ENCODE measurements at places on chromosomes 13 and 19. TPM values are rescaled to one million over a fixed set of nuclear protein-coding genes. Genes with fewer than 3 reads are reported as not detected.

TSHZ3 gene
- polyA plus RNA-seq = 6.8 TPM

ZNF285 gene
- 5.4 TPM for polyA plus RNA-seq

FIZ1 gene
- 8.5 TPM for polyA plus RNA-seq

BCKDHA gene
- 53.1 TPM for polyA plus RNA-seq

LRRC63 gene
- 7.0 TPM for polyA plus RNA-seq

SLC17A7 gene
- 3.2 TPM for polyA plus RNA-seq

ZNF304 gene
- polyA plus RNA-seq = 9.5 TPM

MAP1S gene
- polyA plus RNA-seq = 123 TPM

ZNF442 gene
- 1.3 TPM for polyA plus RNA-seq

NLRP11 gene
- polyA plus RNA-seq = 2.3 TPM

PRSS57 gene
- polyA plus RNA-seq = not detected

AZU1 gene
- polyA plus RNA-seq = 1.4 TPM

FAAP24 gene
- polyA plus RNA-seq = 15.8 TPM

ZNF554 gene
- 6.9 TPM for polyA plus RNA-seq

IQCN gene
- 88.1 TPM for polyA plus RNA-seq

OLFM4 gene
- polyA plus RNA-seq = 4.8 TPM

LILRB5 gene
- polyA plus RNA-seq = 8.7 TPM

GIPR gene
- polyA plus RNA-seq = 0.50 TPM

ZNF160 gene
- polyA plus RNA-seq = 30.1 TPM

BORA gene
- polyA plus RNA-seq = 6.0 TPM

TMC4 gene
- 4.1 TPM for polyA plus RNA-seq

SIAH3 gene
- 0.36 TPM for polyA plus RNA-seq

PALM gene
- 46.4 TPM for polyA plus RNA-seq

SULT2B1 gene
- polyA plus RNA-seq = 1.0 TPM

CD320 gene
- 88.3 TPM for polyA plus RNA-seq

CLIP3 gene
- polyA plus RNA-seq = 18.2 TPM

SMIM24 gene
- 10.1 TPM for polyA plus RNA-seq

CGB5 gene
- polyA plus RNA-seq = not detected

PSG6 gene
- polyA plus RNA-seq = not detected

FUT6 gene
- polyA plus RNA-seq = 0.84 TPM

ZNF813 gene
- polyA plus RNA-seq = 2.0 TPM

BRCA2 gene
- 4.9 TPM for polyA plus RNA-seq

LRFN3 gene
- polyA plus RNA-seq = 12.7 TPM

COL4A2 gene
- polyA plus RNA-seq = 69.1 TPM

PVR gene
- polyA plus RNA-seq = 31.9 TPM

SGCG gene
- polyA plus RNA-seq = 2.2 TPM

PSG11 gene
- polyA plus RNA-seq = not detected

RFPL4A gene
- polyA plus RNA-seq = 2.5 TPM

CEACAM5 gene
- 0.33 TPM for polyA plus RNA-seq

ZNF888 gene
- polyA plus RNA-seq = 2.2 TPM

ZNF560 gene
- polyA plus RNA-seq = 8.0 TPM

SPTBN4 gene
- 7.2 TPM for polyA plus RNA-seq

PALM3 gene
- 18.4 TPM for polyA plus RNA-seq

PNKP gene
- polyA plus RNA-seq = 45.5 TPM

KL gene
- polyA plus RNA-seq = 1.6 TPM

ZNF93 gene
- 4.9 TPM for polyA plus RNA-seq

U2AF2 gene
- polyA plus RNA-seq = 163 TPM

CEACAM19 gene
- 14.7 TPM for polyA plus RNA-seq

ZNF350 gene
- polyA plus RNA-seq = 7.5 TPM

DACT3 gene
- 19.8 TPM for polyA plus RNA-seq

RNF17 gene
- 36.9 TPM for polyA plus RNA-seq

TDRD3 gene
- polyA plus RNA-seq = 21.8 TPM

Data from testis (tissue), 5 donors.